ENCODE measurements at places on chromosomes 2 and 18.

DNA sequence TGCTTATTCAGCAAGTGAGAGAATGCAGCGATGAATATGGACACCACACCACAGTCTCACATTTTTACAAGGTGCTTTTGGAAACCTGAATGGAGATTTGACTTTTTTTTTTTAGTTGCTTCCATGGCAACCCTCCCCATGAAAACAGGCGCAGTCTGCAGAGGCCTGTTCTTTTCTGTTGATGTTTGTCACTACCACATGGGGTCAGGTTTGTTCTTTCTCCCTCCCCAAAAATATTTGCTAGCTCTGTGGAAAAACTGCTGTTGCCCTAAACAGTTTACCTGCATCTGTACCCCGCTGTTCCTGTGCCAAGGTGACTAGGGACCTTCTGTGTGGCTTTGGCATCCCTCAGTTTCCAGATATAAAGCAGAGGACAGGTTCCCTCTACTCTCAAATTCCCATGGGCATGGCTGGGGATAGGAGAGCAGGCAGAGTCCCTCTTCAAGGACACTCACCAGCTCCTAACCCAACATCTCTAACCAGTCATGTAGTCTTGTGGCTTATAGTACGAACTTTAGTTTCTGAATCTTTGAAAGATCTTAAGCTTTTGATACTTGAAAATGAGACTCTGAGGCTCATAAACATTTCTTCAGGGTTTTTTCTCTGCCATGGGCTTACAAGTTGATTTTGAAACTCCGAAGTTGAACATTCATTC, 14.7 kb upstream of the MAPRE2 start:
- no peak for DNase-seq

- peak; percentile 80 for DNase-seq
These were observed 9.7 kb downstream of the SMAD7 start for GRCh38 chr18:48940854-48941611.

DNA sequence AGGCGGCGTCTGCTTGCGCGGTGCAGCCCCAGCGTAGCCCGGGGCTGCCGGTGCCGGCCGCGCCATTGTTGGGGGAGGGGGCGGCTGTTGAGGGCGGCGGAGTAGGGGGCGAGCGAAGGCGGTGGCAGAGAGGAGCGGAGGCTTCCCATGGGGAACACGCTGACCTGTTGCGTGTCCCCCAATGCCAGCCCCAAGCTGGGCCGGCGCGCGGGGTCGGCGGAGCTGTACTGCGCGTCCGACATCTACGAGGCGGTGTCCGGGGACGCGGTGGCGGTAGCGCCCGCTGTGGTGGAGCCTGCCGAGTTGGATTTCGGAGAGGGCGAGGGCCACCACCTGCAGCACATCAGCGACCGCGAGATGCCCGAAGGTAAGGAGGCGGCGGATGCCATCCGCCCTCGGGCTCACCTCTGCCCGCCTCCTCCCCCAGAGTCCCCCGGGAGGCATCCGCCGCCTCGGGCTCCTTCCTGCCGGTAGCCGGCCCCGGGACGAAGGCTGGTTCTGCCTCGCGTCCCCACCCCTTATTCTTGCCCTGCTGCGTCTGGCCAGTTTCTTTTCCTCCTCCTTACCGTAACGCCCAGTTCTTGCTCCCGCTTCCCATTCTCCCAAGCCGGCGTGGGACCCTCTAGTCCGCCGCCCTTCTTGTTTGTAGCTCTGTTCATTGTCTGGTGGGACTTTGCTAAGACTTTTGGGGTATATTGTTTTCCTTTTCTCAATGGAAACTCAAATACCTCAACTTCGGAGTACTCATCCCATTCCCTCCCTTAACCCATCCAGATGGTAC, 500 bp downstream of the CCNYL1 start:
- peak; percentile 65 for DNase-seq

GRCh38 chr2:78202366-78202765, 680.2 kb upstream of the LRRTM4 start:
- DNase-seq = no peak

GRCh38 chr18:11367351-11367750, 218.0 kb upstream of the PIEZO2 start:
- no peak for DNase-seq

DNA sequence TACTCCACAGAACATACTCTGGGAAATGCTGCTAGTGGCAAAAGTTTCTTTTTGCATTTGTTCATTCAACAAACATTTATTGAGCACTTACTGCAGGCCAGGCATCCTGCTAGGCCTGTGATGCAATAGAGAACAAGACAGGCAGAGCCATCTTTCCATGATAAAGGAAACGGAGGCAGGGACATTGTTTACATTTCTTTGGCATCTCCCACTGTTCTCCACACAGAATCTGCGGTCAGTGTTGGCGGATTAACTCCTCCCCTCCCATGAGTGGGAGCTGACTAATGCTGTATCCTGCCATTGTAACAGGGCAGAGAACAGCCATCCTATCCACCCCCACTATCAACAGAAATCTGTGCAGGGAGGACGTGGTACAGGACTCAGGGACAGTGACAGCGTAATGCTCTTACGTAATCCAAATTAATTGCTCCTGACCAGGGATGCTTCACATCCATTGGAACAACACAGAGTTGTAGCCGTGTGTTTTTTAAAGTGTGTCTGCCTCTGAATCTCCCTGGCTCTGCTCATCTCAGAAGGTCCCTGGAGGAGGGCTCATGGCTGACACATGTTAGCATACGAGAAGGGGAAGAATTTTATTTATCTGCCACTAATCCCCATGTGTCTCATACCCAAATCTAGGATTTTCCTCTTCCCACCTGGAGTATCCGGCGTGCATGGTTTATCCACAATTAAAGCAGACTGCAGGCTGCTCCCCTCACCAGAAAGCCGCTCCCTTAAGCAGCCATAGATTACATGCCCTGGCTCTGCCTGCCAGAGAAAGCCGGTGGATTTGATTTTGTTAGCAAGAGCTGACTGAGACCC, 32.3 kb downstream of the STEAP3 start:
- no peak for DNase-seq

DNA sequence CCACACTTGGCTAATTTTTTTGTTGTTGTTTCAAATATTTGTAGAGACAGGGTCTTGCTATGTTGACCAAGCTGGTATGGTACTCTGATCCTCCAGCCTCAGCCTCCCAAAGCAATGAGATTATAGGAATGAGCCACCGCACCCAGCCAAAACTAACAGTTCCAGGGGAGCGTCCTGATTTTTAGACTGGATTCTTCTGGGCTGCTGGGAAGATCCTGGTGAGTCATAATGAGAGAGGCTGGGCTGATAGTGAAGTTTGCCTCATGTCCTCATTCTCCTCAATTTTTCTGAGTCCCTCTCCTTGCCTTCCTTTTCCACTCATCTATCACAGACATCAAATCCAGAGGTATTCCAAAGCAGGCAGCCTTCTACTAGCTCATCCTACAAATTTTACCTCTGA, 81.3 kb downstream of the VSNL1 start:
- no peak for DNase-seq

DNA sequence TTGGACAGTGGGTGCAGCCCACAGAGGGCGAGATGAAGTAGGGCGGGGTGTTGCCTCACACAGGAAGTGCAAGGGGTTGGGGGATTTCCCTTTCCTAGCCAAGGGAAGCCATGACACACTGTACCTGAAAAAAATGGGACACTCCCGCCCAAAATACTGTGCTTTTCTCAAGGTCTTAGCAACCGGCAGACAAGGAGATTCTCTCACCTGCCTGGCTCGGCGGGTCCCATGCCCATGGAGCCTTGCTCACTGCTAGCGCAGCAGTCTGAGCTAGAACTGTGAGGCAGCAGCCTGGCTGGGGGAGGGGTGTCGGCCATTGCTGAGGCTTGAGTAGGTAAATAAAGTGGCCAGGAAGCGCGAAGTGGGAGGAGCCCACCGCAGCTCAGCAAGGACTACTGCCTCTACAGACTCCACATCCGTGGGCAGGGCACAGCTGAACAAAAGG, 244.7 kb downstream of the NBAS start:
- DNase-seq = peak; percentile 15

- DNase-seq = no peak
These were observed 73.9 kb upstream of the RPL31 start for GRCh38 chr2:100928235-100928634.

- DNase-seq = no peak
These were observed 67.5 kb downstream of the PLCL1 start for GRCh38 chr2:197871780-197872456.

DNA sequence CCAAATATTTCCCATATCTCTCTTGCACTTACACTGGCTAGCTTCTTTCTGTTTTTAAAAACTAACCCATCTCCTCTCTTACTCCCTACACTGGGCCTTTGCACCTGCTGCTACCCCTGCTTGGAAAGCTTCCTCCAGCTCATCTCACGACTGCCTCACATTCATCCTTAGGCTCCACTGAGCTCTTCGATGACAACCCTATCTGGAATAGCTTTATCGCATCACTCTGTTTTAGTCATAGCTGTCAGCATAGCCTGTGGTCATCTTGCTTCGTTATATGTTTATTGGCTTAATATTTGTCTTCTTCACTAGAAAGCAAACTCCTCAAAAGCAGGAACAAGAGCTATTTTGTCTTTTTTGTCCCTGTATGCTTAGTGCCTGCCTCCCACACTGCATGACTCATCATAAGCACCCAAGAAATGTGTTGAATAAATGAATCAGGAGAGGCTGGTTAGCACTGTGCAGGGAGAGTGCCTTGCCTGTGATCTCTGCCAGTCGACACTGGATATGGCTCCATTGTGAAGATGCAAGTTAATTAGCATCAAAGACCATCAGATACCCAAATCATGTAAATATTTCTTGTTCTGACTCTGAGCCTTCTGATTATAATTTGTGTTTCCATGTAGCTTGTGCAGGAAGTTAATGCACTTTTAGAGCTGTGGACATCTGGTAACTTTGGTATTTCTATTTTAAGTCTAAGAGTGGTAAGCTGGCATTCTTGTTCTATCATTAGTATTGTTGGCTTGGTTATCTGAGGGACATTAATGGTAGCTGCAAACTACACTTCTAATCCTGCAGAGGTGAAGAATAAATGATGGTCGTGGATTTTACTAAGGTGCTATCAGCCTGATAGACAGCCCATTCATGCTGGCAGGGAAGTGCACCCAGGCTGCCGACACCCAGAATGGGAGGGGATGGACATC, 10.3 kb upstream of the DYTN start:
- DNase-seq = no peak

- no peak for DNase-seq
These were observed 101.8 kb downstream of the COL6A3 start for GRCh38 chr2:237312021-237312755.

DNA sequence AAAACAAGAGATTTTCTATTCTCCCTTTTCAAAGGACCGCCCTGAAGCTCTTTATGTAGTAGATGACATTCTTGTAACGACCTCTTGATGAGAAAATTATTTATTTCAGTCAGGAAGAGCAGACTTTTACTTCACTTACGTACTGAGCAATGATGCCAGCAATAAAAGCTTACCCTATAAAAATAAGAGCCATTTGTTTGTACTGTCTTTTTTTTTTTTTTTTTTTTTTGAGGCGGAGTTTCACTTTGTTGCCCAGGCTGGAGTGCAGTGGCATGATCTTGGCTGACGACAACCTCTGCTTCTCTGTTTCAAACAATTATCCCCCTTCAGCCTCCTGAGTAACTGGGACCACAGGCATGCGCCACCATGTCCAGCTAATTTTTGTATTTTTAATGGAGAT, 39.2 kb downstream of the CRIM1 start:
- DNase-seq = no peak

DNA sequence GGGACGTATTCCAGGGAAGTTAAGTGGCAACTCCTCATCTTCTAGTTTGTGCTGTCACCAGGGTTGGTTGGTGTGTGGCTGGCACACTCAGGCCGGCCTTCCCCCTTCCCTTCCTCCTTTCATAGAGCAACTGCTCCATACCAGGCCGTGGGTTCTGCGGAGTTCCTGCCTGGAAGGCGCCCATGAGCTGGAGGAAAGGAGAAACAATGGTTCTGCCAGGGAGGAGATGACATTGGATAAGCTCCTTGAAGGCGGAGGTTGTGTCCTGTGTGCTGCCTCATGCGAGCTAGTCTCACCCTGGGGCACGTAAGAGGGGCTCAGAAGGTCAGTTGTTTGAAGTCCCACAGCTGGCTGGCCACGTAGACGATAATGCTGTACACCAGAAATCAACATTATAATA, 19.2 kb downstream of the ASAP2 start:
- DNase-seq = no peak

GRCh38 chr2:230658577-230658876, 54.1 kb upstream of the CAB39 start:
- no peak for DNase-seq

DNA sequence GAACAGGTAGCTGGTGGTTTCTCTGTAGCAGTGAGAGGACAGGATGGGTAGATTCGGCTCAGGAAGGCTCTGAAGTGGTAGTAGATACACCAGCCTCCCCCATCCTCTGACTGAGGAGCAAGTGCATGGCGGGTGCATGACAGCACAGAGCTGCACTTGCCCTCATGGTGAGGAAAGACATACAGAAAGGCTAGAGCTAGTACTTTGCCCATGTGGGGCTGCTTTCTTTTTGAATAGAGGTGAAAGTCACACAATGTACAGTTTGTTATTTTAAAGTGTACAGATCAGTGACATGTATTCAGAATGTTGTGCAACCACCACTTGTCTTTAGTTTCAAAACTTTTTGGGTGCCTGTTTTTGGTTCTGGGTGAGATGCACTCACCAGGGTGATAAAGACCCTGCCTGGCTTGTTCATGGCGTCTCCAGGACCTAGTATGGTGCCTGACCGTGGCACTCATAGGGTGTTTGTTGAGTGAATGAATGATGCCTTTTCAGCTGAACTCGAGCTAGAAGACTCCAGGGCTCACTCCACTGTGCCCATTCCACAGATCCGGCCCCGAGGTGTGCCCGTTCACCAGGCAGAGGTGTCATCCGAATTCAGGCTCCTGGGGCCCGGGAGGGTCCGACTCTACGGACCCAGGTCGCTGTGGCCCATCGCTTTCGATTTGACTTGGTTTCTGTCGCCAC, 421 bp upstream of the VAMP5 start:
- DNase-seq = no peak

DNA sequence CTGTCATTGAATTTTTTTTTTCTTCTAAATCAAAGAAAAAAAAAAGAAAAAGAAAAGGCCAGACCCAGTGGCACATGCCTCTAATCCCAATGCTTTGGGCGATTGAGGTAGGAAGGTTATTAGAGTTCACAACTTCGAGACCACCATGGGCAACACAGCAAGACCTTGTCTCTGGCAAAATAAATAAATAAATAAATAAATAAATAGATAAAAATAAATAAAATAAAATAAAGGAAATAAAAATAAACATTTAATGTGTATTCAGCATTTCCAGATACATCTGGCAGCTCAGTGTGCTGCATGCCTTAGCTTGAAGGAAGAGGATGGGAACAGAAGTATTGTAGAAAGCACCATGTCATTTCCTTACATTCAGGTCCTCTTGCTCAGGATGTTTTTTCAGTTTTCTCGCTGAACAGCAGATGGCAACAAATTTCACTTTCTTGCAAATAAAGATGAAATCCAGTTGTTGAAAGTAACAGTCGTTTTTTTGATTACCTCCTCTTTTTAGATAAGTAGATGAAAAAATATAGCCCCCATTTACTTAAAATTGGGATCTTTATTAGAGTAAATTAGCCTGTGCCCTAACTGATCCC, 25.7 kb upstream of the FAM178B start:
- DNase-seq = no peak

GRCh38 chr2:201220102-201220570, 37.2 kb downstream of the CASP10 start:
- DNase-seq = no peak

Measured in stimulated activated naive CD8-positive, alpha-beta T cell treated with anti-CD3 and anti-CD28 coated beads, Interleukin-15, Interleukin-2, amounts not matched to agents 100 U/mL and 50 U/mL, for 24 hours (primary cell).